ENCODE measurements at places on chromosomes 5 and 9.

DNA sequence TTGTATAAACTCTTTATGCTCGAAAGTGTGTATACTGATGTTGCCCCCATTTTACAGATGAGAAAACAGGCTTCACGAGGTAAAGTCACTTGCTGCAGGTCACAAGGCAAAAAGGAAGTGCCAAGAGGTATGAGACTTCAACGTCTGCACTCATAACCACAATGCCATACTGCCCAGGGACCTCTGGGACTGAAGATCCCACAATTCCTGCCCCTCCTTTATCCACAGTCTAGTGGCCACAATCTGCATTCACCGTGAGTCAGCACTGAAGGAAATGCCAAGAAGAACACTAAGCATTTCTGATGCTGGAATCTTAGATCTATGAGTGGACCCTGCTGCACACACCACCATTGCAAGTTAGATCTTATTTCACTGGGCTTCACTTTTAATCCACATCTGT lies 37.3 kb downstream of the MED27 start:
- peak; percentile 82 for DNase-seq

DNA sequence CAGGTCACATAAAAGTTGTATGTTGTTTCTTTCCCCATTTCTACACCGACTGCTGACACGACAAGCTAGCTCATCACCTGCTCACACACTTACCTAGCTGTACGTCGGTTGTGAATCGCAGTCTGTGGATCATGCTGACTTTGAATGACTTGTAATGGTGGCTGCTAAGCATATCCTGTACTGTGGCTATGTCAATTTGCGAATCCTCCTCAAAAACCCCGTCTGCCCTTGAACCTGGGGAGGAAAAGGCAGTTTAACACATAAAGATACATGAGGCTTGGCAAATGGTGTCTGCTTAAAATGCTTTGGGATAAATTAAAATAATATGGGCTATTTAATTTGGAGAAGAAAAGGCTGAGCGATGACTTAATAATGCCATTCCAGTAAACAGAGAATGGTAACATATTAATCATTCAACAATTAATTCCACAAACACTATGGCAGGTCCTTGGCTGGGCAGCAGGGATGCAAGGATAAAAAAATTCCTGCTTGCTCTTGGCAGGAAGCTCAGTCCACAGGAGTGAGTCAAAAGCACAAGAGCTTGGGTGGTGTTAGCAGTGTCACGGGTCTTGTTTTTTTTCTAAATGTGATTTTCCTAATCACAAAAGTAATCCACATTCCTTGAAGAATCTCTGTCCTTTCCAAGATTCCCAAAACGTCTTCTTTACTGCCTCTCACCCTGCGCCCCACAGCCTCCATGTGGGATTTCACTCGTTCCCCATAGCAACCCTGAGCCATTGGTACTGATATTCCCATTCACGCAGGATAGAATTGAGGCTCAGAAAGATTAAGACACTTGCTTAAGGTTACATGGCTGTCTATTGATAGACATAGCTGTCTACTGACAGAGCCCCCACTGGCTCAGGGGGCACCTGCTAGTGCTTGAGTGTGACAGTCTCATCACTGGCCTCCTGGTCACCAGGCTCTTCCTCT lies 222.4 kb downstream of the MAPKAP1 start:
- DNase-seq: peak; percentile 59

DNA sequence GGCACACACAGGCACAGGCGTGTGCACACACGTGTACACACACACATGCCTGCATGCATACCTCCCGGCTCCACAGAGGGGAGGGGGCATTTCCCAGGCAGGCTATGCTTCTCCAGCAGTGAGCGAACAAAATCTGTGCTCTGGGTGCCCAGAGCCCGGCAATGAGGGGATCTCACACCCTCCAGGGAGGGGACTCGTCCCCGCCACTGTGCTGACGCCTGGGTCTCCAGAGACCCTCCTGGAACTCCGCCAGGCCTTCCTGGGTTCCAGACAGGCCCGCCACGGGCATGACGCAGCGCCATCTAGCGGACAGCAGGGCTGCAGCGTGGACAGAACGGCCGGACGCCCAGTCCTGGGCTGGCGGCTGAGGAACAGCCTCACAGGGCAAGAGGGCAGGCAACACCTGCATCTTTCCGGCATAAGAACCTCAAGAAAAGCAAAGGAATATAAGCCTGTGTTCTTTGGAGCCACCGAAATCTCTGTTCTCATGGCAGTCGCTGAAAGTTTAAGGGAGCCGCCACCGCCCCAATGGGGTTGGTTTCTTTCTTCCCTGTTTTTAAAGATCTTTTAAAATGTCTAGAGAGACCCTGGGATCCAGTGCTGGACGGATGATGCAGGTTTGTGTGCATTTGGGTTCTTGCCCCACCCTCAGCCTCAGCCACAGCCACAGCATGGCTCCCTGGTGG lies 135.6 kb upstream of the PPP1R26 start:
- peak; percentile 11 for DNase-seq

- DNase-seq: no peak
Measured at GRCh38 chr9:2723376-2724065, 6.2 kb downstream of the KCNV2 start.

GRCh38 chr5:35861718-35862117 lies 5.0 kb downstream of the IL7R start:
- DNase-seq: peak; percentile 12

DNA sequence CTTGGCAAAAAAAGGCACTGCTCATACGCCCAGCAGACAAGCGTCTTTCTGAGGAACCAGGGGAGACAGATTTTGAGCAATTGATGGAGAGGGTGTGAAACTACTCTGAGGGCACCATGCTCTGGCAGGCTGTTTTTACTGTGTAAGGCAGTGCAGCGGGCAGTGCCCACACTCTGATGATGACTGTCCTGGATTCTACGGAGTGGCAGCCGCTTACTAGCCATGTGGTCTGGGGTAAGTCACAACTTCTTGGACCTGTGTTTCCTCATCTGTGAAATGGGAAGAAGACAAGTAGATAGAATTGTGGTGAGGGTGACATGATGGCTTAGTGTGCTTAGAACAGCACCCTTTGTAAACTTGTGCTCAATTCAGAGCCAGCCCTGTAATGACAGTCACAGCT lies 38.8 kb downstream of the FABP6 start:
- no peak for DNase-seq
